ENCODE measurements at places on chromosomes 6 and 20.

- no peak for DNase-seq
Measured at GRCh38 chr6:108468346-108468745, 92.4 kb upstream of the FOXO3 start.

DNA sequence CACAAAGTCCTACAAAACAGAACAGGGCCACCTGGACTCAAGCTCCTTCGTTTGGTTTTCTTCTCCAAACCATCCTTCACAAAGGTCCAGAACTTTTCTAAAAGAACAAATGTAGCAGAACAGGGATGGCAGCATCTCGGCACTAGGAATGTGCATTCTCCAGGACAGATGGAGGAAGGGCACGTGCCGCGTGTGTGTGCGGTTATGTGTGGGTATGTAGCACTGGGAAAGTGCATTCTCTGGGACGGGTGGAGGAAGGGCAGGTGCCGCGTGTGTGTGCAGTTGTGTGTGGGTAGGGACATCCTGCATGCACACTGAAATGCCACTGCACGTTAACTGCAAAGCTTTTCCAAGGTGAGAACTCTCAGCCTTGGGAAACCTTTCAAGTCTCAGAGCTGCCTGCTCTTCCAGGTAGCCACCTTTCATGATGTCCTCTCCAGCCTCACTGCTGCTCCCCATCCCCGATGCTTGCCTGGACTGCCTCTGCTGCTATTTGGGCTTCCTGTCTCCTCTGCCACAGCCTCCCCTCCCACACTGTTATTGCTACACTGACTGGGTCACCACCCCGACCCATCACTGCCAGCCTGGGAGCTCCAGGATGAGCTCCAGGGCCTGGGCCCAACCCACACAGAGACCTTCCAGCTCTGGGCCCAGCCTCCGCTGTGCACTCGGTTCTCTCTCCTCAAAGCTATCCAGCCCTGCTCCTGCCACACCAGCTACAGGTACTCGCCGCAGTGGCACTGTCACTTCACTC lies 47.6 kb downstream of the EZR start:
- peak; percentile 59 for DNase-seq

- no peak for DNase-seq
Measured at GRCh38 chr6:57421503-57421902, 104.1 kb downstream of the PRIM2 start.

DNA sequence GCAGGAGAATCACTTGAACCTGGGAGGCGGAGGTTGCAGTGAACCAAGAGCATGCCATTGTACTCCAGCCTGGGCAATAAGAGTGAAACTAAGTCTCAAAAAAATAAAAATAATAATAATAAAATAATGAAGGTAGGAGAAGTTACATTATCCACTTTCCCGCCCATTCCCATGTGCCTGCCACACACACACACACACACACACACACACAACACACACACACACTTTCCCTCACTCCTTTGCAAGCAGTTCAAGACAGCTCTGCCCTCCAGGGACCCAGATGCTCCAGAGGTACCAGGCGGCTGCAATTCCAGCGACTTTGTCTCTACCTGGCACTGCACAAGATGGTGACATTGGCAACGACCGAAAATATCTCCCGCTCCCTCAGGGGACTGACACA lies 224.8 kb upstream of the JARID2 start:
- DNase-seq: no peak

GRCh38 chr6:150169609-150170008 lies 26.8 kb downstream of the PPP1R14C start:
- no peak for DNase-seq

DNA sequence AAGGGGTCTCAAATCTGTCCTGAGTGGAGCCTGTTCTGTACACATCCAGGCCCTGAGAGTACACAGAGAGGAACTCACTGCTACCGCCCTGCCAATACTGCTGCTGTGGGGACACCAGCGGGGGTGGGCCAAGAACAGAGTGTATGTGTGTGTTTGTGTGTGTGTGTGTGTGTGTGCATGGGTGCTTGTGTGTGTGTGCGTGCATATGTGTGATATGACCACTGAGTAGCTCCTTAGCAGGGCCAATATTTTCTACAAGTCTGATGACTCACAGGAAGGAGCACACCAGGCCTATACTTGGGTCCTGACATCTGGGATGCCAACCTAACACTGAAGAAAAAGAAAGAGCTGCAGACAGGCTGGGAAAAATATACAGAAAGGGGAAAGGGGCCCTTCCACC lies 1.4 kb downstream of the RAET1E start:
- no peak for DNase-seq

DNA sequence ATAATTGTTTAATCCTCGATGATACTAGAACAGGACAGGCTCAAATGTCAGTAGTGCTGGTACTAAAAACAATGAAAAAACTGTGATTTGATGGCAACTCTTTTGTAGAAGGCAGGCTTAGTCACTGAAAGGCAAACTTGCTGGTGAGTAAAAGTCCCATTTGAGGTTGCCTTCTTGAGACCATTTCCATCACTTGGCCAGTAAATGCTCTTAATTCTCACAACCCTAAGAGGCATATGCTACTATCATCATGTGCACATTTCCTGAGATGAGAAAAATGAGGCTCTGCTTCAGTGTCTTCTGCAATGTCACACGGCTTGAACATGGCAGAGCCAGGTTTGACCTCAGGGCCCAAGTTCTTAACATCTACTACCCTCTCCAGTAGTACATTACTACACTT lies 9.9 kb downstream of the AKIRIN2 start:
- DNase-seq: no peak

DNA sequence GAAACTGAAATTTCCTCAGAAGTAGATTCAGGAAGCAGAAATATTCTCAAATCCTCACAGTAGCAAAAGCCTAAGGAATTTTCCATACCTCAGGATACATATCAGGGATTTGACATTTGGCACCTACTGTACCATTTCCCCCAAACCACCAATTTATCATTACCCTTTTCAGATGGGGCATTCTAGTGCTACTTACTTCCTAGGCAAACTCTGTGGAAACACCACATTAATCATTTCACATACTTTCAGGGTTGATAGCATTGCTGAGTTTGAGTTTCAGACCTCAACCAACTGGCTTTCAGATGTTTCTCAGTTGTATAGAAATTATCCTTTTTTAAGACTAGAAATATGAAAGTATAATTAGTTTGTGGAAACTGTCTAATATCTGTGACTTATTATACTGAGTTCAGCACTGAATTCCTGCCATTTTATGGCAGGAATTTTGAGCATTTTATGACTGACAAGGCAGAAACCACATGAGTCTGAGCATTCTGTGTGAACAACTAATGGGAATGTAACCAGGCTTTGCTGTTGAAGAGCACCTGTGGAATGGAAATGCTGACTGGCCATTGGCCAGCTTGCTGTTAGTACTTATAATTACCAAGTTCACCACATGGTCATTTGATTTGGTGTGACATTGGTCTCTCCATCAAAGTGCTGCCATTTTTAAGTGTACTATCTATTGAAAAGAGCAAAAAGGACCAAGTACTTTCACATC lies 35.1 kb upstream of the IRAK1BP1 start:
- no peak for DNase-seq

- no peak for DNase-seq
Measured at GRCh38 chr20:21901470-21902275, 196.2 kb downstream of the PAX1 start.

GRCh38 chr20:19129306-19129705 lies 83.1 kb upstream of the SLC24A3 start:
- no peak for DNase-seq

DNA sequence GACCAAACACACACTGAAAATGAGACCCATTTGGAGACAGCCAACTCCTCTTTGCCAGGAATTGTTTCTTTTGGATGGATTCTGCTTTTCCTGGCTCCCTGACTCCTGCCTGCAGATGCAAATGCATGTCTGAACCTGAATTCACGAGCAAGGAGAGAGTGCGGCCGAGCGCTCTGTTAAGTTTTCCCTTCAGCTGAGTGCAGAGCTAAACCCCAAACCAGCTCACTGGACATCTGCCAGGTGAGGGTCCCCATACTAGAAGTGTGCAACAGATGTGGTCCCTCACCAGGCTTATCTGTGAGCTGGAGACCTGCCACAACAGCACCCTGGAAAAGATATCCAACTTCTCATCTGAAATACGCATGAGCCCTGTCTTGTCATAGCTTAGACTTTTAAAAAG lies 59.0 kb downstream of the CD164 start:
- no peak for DNase-seq

GRCh38 chr20:2137552-2138201 lies 36.0 kb downstream of the STK35 start:
- no peak for DNase-seq

GRCh38 chr6:84521511-84521910 lies 242.9 kb downstream of the TBX18 start:
- DNase-seq: no peak

- DNase-seq: no peak
Measured at GRCh38 chr20:641516-641875, 11.5 kb downstream of the SRXN1 start.

- DNase-seq: no peak
Measured at GRCh38 chr6:27275025-27275956, 27.8 kb downstream of the PRSS16 start.

DNA sequence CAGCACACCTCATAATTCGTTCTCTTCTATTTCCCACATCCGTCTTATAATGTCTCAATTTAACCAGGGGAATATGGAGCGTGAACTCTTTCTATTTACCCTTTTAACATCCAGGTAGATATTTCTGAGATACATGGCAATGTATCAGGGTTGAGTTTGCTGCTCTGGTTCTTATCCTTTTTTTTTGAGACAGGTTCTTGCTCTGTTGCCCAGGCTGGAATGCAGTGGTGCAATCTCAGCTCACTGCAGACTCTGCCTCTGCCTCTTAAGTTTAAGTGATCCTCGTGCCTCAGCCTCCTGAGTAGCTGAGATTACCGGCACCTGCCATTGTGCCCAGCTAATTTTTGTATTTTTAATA lies 36.5 kb downstream of the KLHL31 start:
- DNase-seq: no peak

DNA sequence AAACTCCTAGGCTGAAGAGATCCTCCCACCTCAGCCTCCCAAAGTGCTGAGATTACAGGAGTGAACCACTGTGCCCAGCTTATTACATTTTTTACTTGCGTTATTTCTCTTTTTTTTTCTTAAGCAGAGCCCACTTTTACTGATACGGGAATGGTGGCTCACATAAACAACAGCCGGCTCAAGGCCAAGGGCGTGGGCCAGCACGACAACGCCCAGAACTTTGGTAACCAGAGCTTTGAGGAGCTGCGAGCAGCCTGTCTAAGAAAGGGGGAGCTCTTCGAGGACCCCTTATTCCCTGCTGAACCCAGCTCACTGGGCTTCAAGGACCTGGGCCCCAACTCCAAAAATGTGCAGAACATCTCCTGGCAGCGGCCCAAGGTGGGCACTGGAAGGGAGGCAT lies 10.5 kb downstream of the CAPN11 start:
- DNase-seq: no peak

DNA sequence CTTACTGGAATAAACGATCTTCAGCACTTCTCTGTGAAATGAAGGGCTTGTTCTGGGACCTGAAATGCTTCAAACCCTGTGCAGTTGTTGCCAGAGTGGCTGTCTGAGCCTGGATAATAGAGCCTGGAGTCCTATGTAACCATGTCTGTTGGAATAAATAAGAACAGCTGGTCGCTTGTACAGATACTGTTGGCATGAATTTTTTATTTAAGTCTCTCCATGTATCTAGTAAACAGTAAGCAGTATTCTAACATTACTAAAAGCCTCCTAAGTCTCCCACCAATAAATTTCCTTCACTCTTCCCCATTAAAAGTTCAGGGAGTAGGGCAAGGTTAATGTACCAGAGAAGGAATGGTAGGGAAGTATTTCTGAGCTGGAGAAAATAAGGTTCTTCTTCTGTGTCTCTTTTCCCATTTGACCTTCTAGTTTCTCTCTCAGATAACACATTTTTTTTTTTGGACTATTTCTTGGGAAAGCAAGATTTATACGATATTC lies 227.5 kb downstream of the PRL start:
- no peak for DNase-seq

- DNase-seq: peak; percentile 34
Measured at GRCh38 chr20:57803508-57804005, 93.7 kb upstream of the PMEPA1 start.

GRCh38 chr20:32155017-32155981 lies 45.8 kb downstream of the TM9SF4 start:
- peak; percentile 72 for DNase-seq

DNA sequence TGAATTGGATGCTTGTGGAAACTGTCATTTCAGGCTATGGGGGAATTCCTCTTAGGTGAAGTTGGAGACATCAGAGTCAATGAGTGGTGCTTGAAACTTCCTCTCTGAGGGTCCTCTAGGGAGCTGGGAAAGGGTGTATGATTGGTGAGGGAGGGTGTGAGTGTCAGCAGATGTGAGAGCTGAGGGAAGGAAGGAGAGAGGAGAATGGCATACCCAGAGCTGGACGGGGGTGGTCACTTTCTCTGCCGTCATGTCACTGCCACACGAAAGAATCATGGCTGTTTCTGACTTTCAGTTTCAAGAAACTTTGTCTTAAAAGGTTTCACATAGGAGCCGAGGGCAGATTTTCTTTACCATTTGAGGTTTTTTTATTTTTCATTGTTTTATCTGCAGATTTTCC lies 50.3 kb downstream of the DEK start:
- DNase-seq: no peak

DNA sequence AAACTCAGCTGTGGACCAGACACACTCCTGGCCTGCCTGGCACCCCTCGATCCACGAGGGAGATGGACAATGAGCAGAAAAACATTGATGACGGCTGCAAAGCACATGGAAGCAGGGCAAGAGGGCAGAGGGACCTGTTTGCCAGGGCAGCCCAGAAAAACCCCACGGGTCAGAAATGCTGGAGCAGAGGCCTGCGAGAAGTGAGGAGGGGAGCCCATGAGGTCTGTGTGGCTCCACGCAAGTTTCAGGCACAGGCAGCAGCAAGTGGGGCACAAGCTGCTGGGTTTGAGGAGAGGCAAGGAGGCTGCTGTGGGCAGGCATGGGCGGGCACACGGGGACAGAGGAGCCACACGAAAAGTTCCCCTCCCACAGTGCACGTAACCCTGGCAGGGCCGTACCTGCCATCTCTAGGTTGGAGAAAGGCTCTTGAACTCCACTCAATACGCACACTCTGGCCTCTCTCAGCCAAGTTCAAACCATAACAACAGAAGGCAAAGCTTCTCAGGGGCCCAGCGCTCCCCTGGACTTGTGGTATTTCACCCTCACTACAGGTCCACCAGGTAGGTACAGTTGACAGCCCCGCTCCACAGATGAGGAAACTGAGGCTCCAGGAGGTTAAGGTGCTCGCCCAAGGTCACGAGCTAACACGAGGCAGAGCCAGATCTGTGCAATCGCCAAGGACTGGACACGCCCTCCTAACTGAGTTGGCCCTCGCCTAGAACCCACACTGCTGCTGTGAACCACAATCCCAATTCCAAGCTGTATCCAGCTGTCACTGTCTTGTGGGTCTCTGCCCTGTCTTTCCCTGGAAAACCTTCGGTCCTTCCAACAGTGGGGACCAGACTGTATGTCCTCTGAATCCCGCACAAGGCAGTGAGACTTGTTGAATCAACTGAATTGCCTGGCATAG lies 108.2 kb downstream of the NOL4L start:
- DNase-seq: no peak

DNA sequence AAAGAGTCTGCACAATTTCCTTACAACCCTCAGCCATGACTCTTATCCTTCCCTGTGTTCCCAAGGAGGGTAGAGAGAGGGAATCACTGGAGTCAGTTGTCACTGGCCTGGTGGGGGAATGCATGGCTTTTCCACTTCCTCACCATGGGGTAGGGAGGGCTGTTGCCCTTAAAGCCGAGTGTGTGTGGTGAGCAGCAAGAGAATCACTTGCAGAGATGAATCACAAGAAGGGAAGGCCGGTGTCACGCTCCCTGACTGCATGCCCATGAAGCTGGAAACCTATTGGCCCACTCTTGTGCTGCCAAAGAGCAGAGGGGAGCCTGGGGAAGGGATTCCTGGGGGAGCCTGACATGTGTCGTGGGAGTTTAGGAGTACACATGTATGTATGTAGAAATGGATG lies 18.1 kb upstream of the BMP6 start:
- no peak for DNase-seq

All from activated effector memory CD4-positive, alpha-beta T cell treated with anti-CD3 and anti-CD28 coated beads, Interleukin-2, amount 50 U/mL, for 16 hours (primary cell).